Natural killer cell treated with Interleukin-12 subunit alpha and Interleukin-12 subunit beta and Interleukin-15 and Interleukin-18, amount 100 ng/mL, for 72 hours (primary cell): ENCODE measurements at places on chromosomes 5 and 9.
A peak's percentile ranks its signal among the peaks of the same experiment; 100 is the strongest.

GRCh38 chr5:115463983-115464382 is 80.6 kb downstream of the FEM1C start:
- H3K27me3 ChIP-seq = peaks cover 26% of the 10 kb centered on the region
- DNase-seq = no peak
- H3K4me1 ChIP-seq = peaks cover 10% of the 10 kb centered on the region
- H3K27ac ChIP-seq = no peak overlapping the region
- no peak overlapping the region for H3K4me3 ChIP-seq

- H3K4me3 ChIP-seq = no peak overlapping the region
- H3K27ac ChIP-seq = no peak overlapping the region
- no peaks in the 10 kb centered on the region for H3K36me3 ChIP-seq
- H3K4me1 ChIP-seq = no peaks in the 10 kb centered on the region
- no peak for DNase-seq
- H3K27me3 ChIP-seq = peaks cover 6% of the 10 kb centered on the region
Measured at GRCh38 chr5:175840050-175840841, 31.1 kb upstream of the CPLX2 start.

DNA sequence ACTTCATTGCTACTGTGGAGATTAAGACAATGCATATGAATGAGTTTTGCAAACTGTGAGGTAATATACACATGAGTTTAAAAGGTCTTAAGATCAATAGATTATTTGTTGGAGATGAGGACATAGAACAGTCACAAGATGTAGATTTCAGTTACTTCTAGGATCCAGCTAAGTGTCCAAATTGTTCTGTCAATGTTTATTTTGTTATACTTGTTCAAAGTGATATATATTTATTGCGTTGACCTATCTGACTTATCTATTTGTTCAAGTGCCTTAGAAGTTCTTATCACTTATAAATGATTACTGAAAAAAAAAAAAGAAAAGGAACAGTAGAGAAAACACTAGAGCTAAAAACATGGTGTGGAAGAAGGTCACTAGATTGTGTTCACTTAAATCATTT is 75.6 kb upstream of the GRIN3A start:
- H3K27me3 ChIP-seq = no peaks in the 10 kb centered on the region
- H3K27ac ChIP-seq = no peak overlapping the region
- no peaks in the 10 kb centered on the region for H3K4me1 ChIP-seq
- no peak for DNase-seq
- no peak overlapping the region for H3K4me3 ChIP-seq
- H3K36me3 ChIP-seq = peaks cover 11% of the 10 kb centered on the region

DNA sequence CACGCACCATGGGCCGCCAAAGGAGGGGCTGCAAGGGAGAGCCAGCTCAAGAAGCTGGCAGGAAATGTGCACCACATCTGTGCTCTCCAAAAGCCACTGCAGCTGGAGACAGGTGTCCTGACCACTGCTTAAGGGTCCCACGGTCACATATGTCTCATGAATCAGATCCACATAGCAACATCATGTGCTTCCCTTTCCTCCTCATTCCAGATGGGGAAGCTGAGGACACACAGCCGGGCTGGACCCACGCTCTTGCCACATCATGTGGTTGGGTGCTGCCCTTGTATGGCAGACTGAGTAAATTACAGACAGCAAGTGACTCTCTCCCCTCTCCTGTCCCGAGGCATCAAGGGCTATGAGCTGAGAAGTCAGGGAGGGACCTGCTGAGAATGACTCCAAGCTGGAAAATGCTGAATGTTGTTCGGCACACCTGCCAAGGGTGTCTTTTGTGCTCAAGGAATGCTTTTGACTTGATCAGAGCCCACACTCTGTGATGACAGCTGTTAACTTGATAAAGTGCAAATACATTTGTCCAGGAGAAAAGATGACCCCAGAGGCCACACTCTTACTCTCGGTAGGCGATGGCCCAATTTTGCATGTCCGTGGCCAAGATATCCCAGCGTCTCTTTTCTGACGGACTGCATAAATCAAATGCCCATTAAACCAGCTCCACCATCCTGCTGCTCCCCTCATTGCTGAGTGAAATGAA is 58.2 kb downstream of the NSUN2 start:
- no peak for DNase-seq
- H3K27me3 ChIP-seq = no peaks in the 10 kb centered on the region
- no peak overlapping the region for H3K27ac ChIP-seq
- H3K4me3 ChIP-seq = no peak overlapping the region
- H3K4me1 ChIP-seq = no peaks in the 10 kb centered on the region

DNA sequence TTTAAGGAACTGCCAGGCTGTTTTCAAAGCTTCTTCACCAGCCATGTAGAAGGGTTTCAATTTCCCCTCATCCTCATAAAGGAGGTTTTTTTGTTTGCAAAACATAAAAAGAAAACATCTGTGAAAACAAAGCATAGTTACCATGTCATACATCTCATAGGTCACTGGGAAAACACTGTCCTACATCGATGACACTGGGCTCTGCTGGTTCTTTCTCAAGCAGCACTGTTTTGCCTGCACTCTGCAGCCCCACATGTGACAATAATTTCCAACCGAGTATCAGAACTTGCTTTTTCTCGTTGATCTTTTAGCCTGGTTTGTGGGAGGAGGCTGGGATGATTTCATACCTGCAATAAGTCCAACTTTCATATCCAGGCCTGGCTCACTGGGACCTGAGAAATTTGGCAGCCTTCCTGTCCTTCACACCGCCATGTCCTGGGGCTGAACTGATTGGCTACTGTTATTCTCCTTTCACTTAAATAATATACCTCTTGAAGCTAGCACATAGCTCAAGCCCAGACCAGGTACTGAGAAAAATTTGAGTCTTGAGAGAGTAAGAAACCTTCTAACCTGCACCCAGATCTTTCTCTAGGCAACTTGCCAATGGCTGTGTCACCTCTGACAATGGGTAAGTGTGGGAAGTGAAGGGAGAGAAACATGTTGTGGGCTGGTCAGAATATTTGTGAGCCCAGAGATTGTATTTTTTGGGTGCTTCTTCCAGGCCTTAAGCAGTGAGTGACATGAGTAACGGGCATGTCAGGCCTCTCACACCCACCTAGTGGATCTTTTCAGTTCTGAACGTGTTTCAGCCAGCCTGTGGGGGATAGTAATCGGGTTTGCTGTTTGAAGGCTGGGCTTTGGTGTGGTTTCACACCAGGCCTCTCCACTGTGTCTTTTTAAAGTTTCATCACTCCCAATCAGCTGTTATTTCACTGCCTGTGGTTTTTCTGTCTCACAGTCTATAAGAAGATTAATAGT is 502.8 kb downstream of the NTRK2 start:
- no peak overlapping the region for H3K27ac ChIP-seq
- H3K4me1 ChIP-seq = peaks cover 11% of the 10 kb centered on the region
- H3K36me3 ChIP-seq = peaks cover 6% of the 10 kb centered on the region
- DNase-seq = no peak

GRCh38 chr5:141040093-141040770 is 10.9 kb upstream of the PCDHB1 start:
- DNase-seq = no peak
- H3K27me3 ChIP-seq = peaks cover 6% of the 10 kb centered on the region
- H3K4me3 ChIP-seq = no peak overlapping the region
- no peaks in the 10 kb centered on the region for H3K36me3 ChIP-seq
- no peaks in the 10 kb centered on the region for H3K4me1 ChIP-seq

DNA sequence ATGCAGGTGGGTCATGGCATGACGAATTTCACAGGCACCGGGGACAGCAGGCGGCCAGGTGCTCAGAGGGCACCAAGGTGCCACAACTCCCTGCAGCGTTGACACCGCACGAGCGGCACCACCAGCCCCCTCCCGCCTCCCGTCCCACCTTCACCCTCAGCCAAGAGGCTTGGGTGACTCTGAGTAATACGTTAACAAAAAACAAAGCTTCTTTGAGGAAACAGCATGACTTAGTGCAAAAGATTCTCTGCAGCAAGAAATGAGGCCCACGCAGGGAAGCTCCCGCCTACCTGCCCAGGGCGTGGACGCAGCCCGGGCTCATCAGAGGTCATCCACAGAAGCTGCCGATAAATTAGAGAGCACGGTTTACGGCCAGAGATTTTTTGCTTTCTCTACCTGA is 4.1 kb downstream of the TMEM250 start:
- no peak for DNase-seq
- no peaks in the 10 kb centered on the region for H3K36me3 ChIP-seq
- no peak overlapping the region for H3K4me3 ChIP-seq
- no peaks in the 10 kb centered on the region for H3K27me3 ChIP-seq
- H3K4me1 ChIP-seq = peaks cover 8% of the 10 kb centered on the region

DNA sequence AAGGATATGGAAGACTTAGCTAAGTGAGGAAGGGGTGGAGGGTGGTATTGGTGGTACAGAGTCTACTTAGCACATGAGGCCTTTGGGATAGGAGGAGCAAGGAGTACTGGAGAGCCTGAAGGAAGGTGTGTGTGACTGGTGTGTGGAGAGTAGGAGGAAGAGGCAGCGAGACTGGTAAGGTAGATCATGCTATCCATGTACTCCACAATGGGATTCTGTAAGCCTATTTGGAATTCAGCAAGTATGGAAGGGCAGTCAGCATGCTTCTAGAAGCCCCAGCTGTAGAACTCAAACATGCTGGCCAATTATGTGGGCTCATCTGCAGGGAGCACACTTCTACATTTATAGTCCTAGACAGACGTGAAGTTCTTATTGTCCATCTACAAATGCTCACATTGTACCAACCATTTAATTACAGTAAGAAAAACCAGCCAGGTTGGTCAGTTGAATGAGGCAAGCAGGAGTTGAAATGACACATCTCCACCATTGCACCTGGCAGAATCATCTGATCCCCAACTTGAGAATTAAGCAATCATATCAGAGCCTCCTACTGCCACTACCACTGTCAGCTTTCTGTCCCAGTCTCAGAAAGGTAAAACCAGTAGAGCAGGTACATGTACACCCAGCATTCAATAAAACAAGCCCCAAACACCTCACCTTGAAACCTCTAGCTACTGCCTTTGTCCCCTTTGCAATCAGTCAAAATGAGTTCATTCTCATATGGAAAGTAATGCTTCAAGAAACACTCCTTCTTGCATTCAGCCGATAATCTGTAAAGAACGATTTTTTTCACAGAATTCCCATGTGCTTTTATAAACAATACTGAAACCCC is 60.9 kb upstream of the GLRX start:
- DNase-seq = no peak
- H3K4me1 ChIP-seq = peaks cover 26% of the 10 kb centered on the region
- H3K36me3 ChIP-seq = peaks cover 6% of the 10 kb centered on the region
- H3K4me3 ChIP-seq = peak overlapping the region; percentile 15
- H3K27ac ChIP-seq = peak overlapping the region; percentile 63
- H3K27me3 ChIP-seq = no peaks in the 10 kb centered on the region

DNA sequence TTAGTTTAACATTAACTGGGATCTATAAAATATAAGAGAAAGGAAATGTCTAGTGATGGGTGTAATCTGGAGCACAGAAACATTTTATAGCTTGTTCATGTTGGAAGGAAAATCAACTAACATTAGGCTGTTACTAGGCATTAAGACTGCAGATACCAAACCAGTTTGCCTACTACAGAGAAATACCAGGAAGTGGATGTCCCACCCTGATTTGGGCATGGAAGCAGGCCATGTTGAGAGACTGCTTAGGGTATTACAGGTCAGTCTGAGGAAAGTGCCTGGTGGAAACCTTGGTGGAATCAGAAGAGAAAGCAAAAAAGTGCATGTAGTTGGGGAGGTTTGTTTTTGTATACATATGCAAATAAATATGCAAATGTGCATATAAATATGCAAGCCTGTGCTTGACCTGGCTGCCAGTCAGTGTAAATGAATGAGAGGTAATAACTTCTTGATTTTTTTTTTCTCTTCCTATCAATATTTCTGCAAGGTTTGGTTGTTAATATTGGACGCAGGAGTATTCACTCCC is 9.6 kb upstream of the CCDC112 start:
- H3K27me3 ChIP-seq = peaks cover 58% of the 10 kb centered on the region
- no peak for DNase-seq
- H3K36me3 ChIP-seq = no peaks in the 10 kb centered on the region
- no peak overlapping the region for H3K27ac ChIP-seq

GRCh38 chr5:92567831-92568450 is 1013.1 kb downstream of the NR2F1-AS1 start:
- no peak overlapping the region for H3K27ac ChIP-seq
- no peaks in the 10 kb centered on the region for H3K27me3 ChIP-seq
- H3K36me3 ChIP-seq = no peaks in the 10 kb centered on the region
- no peak for DNase-seq
- no peak overlapping the region for H3K4me3 ChIP-seq

- no peak overlapping the region for H3K4me3 ChIP-seq
- no peaks in the 10 kb centered on the region for H3K27me3 ChIP-seq
- peaks cover 6% of the 10 kb centered on the region for H3K36me3 ChIP-seq
- no peak overlapping the region for H3K27ac ChIP-seq
- H3K4me1 ChIP-seq = no peaks in the 10 kb centered on the region
Measured at GRCh38 chr9:103361906-103362305, 366.8 kb downstream of the CYLC2 start.

DNA sequence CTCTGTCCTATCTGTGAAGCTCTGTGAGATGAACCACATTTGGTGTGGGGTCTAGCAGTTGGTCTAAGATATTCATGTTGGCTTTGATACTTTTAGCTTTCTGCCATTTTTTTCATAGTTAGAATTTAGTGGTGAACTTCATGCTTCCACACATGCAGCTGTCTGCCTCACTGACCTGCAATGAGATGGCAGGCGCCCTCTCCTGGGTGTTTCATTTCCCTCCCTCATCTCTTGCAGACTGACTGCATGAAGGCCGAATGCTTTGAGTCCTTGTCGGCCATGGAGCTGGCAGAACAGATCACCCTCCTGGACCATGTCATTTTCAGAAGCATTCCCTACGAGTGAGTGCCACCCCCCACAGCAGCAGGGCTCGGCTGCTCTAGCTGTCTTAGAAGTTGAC is 26.1 kb upstream of the CKMT2 start:
- no peaks in the 10 kb centered on the region for H3K27me3 ChIP-seq
- H3K4me1 ChIP-seq = no peaks in the 10 kb centered on the region
- no peaks in the 10 kb centered on the region for H3K36me3 ChIP-seq
- H3K27ac ChIP-seq = no peak overlapping the region
- H3K4me3 ChIP-seq = no peak overlapping the region

- H3K4me3 ChIP-seq = no peak overlapping the region
- H3K27ac ChIP-seq = no peak overlapping the region
- no peaks in the 10 kb centered on the region for H3K36me3 ChIP-seq
- no peak for DNase-seq
Measured at GRCh38 chr5:95261437-95262175, 23.3 kb downstream of the MCTP1 start.

DNA sequence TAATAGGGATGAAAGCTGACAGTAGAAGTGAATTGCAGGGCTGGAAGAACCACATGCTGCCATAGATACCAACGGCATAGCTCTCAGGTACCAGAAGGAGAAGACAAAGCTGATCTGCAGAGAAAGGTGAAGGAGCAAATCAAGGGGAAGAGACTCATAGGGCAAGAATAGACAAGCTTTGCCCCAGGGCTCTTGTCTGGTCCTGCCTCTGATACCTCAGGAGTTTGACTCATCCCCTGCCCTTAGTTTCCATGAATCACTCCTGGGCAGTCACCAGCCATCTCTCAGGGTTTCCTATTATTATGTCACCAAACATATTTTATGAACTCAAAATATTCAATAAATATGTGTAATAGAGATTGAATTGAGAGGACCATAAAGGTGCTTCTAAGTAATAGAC is 800.9 kb downstream of the DNAH5 start:
- no peaks in the 10 kb centered on the region for H3K4me1 ChIP-seq
- DNase-seq = no peak
- H3K36me3 ChIP-seq = no peaks in the 10 kb centered on the region
- no peak overlapping the region for H3K4me3 ChIP-seq

GRCh38 chr9:106286249-106286648 is 576.7 kb upstream of the ZNF462 start:
- DNase-seq = no peak
- H3K36me3 ChIP-seq = peaks cover 5% of the 10 kb centered on the region
- no peaks in the 10 kb centered on the region for H3K27me3 ChIP-seq

GRCh38 chr5:168193493-168194250 is 97.8 kb upstream of the WWC1 start:
- H3K4me3 ChIP-seq = no peak overlapping the region
- H3K27ac ChIP-seq = no peak overlapping the region
- no peaks in the 10 kb centered on the region for H3K36me3 ChIP-seq
- DNase-seq = no peak
